Kidney (tissue), 22 donors: ENCODE measurements at places on chromosomes 16 and 17. TPM values are rescaled to one million over a fixed set of nuclear protein-coding genes. Genes with fewer than 3 reads are reported as not detected.

GRCh38 chr17:40321961-40322357 lies 13.0 kb downstream of the RARA start:
- no peak for DNase-seq

GRCh38 chr17:16593356-16594102 lies 24.5 kb upstream of the ZNF287 start:
- DNase-seq = no peak

NEUROD2 gene
- polyA plus RNA-seq = not detected

DNA sequence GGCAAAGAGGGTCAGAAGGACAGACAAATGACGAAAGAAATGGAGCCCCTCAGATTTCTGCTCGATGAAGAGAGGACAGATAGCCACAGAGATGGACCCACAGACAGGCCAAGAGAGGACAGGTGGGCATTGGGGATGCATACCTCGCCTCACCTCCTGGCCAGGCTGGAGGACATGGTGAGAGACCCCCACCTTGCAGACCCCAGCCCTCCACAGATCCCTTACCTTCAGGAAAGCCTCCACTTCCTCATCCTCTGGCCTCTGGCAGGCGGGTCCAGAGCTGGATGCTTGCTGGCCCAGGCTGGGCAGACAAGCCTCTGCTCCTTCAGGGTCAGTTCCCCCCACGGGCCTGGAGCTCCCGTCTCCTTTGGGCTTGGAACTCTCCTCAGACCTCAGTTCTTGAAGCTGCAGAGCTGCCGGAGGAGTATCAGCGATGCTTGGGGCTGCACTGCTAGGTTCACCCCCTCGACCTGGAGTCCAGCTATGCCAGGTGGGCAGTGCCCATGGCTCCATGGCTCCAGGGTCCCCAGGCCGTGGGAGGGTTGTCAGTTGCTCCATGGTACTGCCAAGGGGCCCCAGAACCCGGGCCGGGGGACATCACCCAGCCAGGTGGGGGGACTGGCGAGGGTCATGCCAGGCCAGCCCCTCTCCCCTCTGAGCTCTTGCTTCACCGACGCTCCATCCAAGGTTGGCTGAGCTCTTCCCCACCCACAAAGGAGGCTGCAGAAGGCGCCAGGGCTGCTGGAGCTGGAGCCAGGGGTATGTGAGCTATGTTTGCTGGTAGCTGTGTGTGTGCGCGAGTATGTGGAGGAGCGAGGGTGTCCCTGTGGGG lies 1.0 kb downstream of the TSPOAP1 start:
- DNase-seq = peak; percentile 77

GRCh38 chr16:19583665-19584300 lies 28.3 kb downstream of the VPS35L start:
- DNase-seq = peak; percentile 64

DNA sequence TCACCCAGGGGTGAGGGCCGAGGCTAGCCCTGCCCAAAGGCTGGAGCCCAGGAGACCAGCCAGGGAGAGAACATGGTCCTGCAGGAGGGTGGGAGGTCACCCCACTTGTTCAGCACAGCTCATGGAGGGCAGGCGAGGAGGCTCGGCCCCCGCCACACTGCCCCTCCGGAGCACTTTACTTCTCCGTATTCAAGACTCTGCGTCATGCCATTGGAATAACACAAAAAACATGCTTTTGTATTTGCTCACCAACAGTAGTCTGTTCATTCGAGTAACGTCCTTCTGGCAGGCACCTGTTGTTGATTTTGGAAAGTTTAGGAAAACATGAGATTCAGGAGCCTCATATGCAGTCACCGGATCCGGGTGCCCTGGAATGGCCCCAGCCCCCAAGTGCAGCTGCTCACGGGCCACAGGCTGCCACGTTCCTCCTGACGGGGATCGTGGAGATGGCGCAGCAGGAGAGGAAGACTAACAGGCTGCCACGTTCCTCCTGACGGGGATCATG lies 81.1 kb upstream of the DNAH17 start:
- DNase-seq = no peak

VAT1L gene
- polyA plus RNA-seq = 4.5 TPM

GRCh38 chr16:57479976-57480753 lies 6.1 kb downstream of the DOK4 start:
- no peak for DNase-seq

- no peak for DNase-seq
Measured at GRCh38 chr17:7413346-7413985, 5.8 kb downstream of the NLGN2 start.

DNA sequence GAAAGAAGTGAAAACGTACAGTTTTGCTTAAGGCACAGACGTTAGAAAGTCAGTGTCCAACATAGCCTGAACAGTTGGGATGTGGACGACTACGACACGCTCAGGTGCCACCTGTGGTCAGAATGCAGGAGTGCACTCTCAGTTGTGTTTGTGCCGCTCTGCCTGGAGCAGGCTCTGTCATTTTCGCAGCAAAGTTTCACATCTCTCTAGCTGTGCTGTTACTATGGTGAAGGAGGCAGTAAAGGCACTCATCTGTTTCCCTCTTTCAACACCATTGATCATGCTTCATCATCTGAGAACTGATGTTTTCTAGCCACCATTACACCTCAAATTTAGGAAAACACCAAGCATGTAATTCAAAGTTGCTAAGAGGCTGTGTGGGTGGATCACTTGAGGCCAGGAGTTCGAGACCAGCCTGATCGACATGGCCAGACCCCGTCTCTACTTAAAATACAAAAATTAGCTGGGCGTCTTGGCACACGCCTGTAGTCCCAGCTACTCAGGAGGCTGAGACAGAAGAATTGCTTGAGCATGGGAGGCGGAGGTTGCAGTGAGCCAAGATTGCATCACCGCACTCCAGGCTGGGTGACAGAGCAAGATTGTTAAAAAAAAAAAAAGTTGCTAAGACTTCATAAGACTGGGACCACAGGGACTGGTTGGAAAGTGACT lies 44.9 kb upstream of the DNAJA2 start:
- peak; percentile 72 for DNase-seq

SMPD3 gene
- 0.28 TPM for polyA plus RNA-seq

HS3ST2 gene
- not detected for polyA plus RNA-seq

GRCh38 chr17:79046197-79046915 lies 22.4 kb downstream of the C1QTNF1 start:
- peak; percentile 50 for DNase-seq

- DNase-seq = no peak
Measured at GRCh38 chr17:77888242-77889134, 70.0 kb upstream of the TNRC6C start.

FBXW10 gene
- polyA plus RNA-seq = not detected

PRCD gene
- not detected for polyA plus RNA-seq
